ENCODE measurements at places on chromosomes 2 and 18. TPM values are rescaled to one million over a fixed set of nuclear protein-coding genes. Genes with fewer than 3 reads are reported as not detected.

Gene KIAA2012
- total RNA-seq = not detected

Gene MYO3B
- total RNA-seq = 10.6 TPM

Gene KLHL30
- 0.87 TPM for total RNA-seq

Gene TRIM54
- total RNA-seq = 0.17 TPM

Gene CNDP1
- total RNA-seq = 0.05 TPM

Gene PLGLB1
- 4.5 TPM for total RNA-seq

Gene IL1F10
- not detected for total RNA-seq

Gene LYPD6
- total RNA-seq = 1.6 TPM

Gene TRABD2A
- total RNA-seq = 1.1 TPM

Gene FAM124B
- 0.35 TPM for total RNA-seq

Gene KCNS3
- 70.9 TPM for total RNA-seq

DNA sequence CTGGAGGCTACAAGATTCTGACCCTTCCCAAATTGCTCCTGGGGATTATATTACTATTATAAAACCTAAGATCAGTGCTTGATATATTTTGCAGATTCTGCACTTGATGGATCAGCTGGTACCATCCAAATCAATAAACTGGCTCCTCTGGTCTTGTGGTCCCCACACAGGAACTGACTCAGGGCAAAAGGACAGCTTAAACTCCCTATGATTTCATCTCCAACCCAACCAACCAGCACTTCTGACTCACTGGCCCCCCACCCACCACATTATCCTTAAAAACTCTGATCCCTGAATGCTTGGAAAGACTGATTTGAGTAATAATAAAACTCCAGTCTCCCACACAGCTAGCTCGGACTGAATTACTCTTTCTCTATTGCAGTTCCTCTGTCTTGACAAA lies 82.1 kb downstream of the TMEM163 start:
- DNase-seq = peak; percentile 24

- no peak for DNase-seq
Observed at GRCh38 chr2:44112096-44112495, 56.6 kb upstream of the PPM1B start.

- peak; percentile 35 for DNase-seq
Observed at GRCh38 chr2:37232131-37232933, 874 bp downstream of the NDUFAF7 start.

DNA sequence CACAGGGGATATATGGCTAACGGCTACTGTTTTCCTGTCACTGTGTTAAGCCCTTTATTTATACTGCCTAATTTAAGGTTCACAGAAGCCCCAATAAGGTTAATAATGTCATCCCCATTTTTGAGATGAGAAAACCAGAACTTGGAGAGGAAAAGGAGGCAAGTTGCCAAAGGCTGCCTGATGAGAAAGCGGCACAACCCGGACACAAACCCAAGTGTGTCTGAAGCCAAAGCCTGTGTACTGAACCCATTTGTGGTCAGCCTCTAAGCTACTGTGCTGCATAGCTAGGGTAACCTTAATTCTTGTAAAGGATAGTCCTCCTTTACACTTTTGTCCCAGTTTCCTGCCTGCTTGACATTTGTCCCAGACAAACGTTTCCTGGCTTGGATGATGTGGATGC lies 954.7 kb upstream of the FANCL start:
- no peak for DNase-seq

GRCh38 chr2:148643998-148644882 lies at the start of gene EPC2:
Gene EPC2 (plus strand): TSS chr2:148644751. CDS start chr2:148645018, 267 bp downstream.
- DNase-seq = no peak

DNA sequence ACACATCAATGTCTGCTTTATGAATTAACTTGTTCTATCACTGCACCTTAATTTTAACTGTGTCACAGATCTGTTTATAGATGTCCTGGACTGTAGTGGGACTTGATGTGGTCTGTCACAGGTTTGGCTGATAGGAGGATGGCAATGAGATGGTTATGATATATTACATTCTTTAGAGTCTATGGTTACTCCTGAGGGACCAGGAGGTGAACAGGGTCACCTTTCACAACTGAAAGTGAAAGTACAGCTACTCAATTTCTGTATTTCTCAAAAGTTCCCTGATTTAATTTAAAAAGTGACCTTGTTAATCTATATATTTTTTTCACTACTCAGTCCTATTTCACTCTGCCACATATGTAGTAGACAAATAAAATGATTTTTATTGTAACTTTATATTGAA lies 1284.1 kb upstream of the GYPC start:
- no peak for DNase-seq

DNA sequence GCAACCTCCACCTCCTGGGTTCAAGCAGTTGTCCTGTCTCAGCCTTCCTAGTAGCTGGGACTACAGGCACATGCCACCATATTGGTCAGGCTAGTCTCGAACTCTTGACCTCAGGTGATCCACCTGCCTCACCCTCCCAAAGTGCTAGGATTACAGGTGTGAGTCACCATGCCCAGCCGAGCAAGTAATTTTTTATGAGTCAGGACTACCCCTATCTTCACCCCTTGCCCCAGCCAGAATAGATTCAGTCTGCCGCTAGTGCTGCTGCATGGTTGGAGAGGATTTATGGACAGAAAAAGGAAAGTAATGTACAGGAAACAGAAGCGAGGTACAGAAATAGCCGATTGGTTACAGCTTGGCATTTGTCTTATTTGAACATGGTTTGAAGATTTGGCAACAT lies 48.9 kb downstream of the BMPR2 start:
- DNase-seq = peak; percentile 29

DNA sequence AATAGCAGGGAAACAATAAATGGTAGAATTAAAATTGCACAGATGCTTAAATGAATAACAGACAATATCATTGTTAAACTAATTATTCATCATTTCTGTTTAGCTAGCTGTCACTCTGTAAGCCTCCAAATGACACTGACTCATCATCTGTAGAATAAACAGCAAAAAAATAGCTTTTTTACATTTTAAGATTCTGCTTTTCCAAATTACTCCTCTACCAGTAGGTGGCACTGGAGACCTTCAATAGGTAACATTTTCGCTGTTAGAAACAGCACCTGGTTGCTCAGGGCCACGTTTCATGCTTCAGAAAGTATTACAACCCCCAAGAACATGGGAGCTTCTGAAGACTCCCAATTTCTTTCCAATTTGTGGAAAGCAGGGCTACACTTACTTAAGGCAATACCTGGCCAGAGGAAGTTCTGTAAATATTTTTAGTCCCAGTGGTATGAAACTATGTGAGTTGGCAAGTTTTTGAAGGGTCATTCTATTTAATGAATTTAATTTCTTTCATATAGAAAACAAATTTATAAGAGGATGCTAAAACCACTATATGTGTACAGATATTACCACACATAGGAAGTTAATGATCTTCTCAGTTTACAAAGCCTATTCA lies 45.4 kb downstream of the TTN start:
- DNase-seq = peak; percentile 63

GRCh38 chr2:22748909-22749308 lies 636.1 kb upstream of the KLHL29 start:
- DNase-seq = no peak

- no peak for DNase-seq
Observed at GRCh38 chr2:143949121-143949848, 570.6 kb downstream of the ZEB2 start.

DNA sequence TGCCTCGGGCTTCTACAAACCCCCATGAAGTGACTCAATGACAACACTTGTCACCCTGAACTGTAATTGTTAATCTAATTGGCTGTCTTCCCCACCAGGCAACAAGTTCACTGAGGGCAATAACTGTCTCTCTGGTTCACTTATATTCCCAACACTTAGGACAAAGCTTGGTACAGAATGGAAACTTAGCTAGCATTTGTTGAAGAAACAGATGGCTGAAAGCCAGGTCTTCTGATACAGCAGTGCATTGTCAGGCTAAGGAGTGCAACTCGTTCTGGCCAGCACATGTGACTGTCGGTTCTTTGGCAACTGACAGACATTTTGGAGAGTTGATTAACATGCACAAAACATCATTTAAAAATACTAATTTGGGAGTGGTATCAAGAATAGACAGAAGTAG lies 14.6 kb upstream of the DNAJC27 start:
- no peak for DNase-seq

DNA sequence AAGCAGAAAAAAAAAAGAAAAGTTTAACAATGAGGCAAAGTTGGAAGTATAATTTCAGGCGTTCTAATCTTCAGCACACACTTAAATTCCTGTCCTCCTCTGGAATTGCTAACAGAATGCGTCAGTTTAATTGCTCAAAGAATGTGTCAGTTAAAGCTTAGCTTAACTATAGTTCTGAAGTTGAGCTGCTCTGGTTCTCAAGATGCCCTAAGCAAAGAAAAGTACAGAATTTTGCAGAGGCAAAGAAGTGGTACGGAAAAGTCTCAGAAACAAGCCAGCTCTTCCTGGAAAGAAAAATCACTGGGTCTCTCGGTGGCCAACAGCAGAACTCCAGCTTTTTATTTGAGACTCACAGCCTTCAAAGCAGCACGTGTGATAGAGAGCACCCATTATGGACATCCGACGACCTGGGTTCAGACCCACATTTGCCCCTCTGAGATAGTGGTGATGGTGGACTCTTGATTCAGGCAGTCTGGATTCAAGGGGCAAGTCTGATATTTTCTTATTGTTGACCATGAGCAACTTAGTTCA lies 22.2 kb upstream of the MYO3B start:
- peak; percentile 63 for DNase-seq

GRCh38 chr2:1673160-1673944 lies 71.0 kb downstream of the PXDN start:
- DNase-seq = no peak

GRCh38 chr2:102291319-102292075 lies 19.9 kb upstream of the IL1RL1 start:
- DNase-seq = no peak

- peak; percentile 99 for DNase-seq
Observed at GRCh38 chr2:37871456-37872191, 53.5 kb upstream of the RMDN2 start.

DNA sequence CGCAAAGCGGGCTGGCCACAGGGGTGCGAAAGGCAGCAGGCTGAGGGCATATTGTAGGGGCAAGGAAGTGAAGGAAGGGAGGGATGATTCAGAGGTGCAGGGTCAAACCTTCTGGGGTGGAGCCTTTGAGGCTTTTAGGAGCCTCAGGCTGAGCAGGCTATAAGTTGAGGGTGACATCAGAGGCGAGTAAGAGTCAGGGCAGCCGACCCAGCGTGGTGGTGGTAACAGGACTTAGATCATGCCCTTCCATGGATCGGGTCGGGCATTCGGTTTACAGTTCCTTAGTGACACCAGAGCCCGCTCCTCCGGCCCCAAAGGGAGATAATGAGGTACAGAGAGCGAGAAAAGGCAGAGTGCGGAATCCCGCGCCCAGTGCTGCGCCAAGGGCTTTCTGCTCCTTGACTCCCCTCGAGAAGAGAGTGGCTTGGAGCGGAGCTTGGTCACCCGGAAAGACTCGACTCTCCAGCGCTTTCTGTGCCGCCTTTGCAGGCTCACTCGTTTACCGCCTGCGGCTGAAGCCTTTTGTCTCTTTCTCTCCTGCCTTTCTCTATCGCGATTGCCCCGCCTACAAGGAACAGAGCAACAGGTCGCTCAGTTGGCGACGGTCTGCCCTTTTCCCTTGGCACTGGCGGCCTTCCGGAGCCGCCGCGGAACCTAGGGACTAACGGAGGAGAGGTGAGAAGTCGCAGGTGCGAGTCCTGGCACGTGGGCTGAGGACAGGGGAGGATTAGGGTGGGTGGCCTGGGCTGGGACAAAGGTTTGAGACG lies 720 bp downstream of the LBX2 start:
- peak; percentile 19 for DNase-seq

GRCh38 chr2:225065882-225066281 lies 23.6 kb upstream of the DOCK10 start:
- no peak for DNase-seq

DNA sequence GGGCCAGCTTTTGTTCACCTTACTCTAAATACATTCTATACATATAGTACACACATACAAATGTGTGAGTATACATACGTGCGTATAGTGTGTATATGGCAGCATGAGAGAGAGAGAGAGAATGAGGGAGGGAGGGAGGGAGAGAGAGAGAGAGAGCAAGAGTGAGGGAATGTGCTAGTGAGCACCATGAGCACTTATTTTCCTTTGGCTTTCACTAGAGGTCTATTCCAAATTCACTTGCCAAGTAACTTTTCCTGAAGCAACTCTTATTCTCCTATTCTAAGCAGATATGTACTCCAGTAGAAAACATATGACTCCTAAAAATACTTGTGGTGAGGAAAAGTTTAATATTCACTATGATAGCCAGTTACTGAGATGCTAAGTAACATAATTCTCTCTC lies 85.7 kb downstream of the COBLL1 start:
- no peak for DNase-seq

DNA sequence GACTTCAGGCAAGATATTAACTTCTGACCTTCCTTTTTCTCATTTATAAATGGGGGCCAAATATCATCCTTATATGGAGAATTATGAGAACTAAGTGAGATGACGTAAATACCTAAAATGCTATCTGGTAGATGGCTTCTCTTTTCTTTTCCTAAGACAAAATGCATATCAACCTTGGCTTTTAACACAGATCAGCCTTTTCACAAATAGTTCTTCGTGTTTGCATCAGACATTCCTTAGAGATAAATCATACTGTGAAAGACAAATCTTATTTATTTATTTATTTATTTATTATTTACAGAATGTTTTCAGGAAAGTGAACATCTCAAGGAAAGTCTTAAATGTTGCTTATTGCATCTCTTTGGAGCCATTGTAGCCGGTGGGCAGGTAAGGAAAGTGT lies 62.8 kb downstream of the NBEAL1 start:
- peak; percentile 38 for DNase-seq

GRCh38 chr2:11029136-11029535 lies 117.4 kb downstream of the KCNF1 start:
- no peak for DNase-seq

Data from renal cortical epithelial cell (primary cell).